ENCODE measurements at places on chromosomes 4 and X.

- DNase-seq, result no peak
These were observed 118.8 kb upstream of the AFF2 start for GRCh38 chrX:148381603-148382002.

- no peak for DNase-seq
These were observed 89.2 kb downstream of the PJA1 start for GRCh38 chrX:69076088-69076487.

- DNase-seq, result no peak
These were observed 91.1 kb upstream of the KIT start for GRCh38 chr4:54566608-54567007.

GRCh38 chrX:130109429-130110378 is 593 bp downstream of the ELF4 start:
- DNase-seq, result no peak

- no peak for DNase-seq
These were observed 119.7 kb downstream of the MGST2 start for GRCh38 chr4:139785356-139785755.

DNA sequence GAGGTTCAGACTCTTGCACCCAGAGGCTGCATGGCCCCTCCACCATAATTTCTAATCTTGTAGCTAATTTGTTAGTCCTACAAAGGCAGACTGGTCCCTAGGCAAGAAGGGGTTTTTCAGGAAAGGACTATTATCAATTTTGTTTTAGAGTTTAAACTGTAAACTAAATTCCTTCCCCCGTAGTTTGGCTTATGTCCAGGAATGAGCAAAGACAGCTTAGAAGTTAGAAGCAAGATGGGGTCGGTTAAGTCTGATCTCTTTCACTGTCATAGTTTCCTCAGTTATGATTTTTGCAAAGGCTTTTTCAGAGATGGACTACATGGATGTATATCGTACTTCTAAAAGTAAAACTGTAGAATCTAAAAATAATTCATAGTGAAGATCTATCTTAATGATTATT is 258.1 kb upstream of the IL1RAPL1 start:
- DNase-seq, result no peak

GRCh38 chr4:56745042-56745441 is 63.9 kb upstream of the HOPX start:
- no peak for DNase-seq

DNA sequence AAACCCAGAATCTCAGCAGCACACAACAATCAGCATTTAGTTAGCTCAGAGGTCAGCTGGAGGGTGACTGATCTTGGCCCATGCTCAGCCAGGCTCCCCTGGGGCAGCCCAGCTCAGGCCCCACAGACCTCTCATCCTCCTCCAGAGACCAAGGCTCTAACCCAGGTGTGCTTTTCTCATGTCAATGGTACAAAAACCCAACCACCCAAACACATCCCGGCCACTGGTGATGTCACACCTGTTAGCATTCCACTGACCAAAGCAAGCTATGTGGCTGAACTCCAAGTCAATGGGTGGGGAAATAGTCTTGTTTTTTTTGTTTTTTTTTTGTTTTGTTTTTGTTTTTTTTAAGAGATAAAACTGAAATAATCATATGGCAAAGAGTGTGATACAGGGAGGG is 77.5 kb downstream of the CYTL1 start:
- DNase-seq, result no peak

GRCh38 chr4:123218981-123219380 is 177.6 kb upstream of the SPRY1 start:
- no peak for DNase-seq

DNA sequence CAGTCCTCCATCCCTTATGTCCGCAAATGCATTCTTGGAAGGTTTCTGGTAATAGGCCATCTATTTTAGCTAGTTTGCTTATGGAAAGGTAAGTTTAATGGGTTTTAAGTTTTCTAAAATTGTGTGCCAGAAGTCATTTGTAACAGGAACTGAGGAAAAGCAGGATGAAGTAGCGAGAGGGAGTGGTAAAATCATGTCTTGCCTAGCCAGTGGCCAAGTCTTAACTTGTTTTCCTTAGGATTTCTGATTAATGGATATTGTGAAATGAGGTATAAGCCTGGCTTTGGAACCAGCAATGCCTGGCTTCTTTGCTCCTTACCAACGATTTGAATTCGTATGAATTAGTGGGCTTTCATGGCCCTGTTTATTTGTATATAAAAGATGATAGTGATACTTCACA is 7.3 kb downstream of the SEC24B start:
- DNase-seq, result no peak

DNA sequence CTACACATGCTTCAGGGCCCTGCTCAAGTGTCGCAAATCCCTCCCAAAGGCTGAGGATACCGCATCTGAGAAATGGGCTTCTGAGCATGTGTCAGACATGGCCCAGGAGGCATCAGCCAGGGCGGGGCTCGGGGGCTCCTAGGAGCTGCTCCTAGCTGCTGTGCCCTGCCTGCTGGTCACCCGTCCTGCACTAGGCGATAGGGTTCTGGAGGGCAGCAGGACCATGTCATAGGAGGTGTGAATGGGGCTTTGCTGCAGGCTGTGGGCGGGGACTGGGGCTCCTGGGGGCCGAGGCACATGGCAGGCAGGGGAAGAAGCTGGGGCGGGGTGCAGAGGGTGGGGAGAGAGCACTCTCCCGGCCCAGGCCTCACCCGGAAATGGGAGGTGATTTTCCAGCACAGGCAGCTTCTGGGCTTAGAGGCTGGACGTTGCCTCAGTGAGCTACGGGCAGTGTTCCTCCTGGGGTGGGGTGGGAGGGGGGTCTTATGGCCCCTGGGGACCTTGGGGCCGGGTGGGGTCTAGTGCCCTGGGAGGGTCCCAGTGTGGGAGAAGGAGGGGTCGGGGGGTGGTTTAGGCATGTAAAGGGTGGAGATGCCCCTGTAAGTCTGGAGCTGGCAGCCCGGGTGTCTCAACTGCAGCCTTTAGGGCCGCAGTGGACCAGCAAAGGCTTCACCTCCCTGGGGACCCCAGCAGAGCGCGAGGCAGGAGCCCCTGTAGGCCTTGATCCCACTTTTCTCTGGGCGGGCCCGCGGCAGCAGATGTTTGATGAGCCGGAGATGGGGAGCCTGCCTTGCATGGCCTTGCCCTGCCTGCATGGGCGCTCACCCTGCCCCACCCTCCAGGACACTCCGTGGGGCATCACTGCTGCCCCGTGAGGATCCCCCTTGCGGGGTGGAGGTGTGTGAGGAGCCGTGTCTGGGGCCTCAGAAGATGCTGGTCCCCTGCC is 98.6 kb upstream of the LRPAP1 start:
- peak; percentile 45 for DNase-seq

DNA sequence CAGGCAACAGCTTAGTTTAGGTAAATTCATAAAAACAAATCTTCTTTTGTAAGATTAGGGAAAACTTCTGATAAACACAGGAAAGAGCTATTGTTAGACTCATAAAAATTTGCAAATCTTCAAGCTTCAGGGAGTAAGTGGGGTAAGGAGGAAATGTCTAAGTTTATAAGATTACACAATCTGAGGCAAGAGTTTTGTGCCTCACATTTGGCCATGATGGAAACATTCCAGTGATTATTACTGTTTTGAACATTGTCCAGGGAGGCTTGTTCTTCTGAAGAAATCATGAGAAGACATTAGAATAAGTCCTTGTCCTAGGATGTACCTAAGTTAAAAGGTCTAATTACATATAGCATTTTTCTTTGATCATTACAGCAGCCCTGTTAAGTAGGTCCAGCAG is 72.8 kb downstream of the MAOB start:
- DNase-seq, result no peak

DNA sequence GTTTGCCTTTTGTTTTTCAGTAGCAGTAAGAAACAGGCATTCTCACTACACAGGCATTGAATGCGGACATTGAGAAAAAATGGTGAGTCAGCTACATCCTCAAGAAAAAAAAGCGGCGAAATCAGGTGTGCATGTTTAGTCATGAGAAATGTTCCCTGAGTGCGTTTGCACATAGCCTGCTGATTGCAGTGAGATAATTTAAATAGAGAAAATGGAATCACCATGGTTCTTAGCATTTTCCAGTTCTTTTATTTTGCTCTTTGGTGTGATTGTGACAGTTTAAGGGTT is 54.1 kb upstream of the CLDN34 start:
- no peak for DNase-seq

DNA sequence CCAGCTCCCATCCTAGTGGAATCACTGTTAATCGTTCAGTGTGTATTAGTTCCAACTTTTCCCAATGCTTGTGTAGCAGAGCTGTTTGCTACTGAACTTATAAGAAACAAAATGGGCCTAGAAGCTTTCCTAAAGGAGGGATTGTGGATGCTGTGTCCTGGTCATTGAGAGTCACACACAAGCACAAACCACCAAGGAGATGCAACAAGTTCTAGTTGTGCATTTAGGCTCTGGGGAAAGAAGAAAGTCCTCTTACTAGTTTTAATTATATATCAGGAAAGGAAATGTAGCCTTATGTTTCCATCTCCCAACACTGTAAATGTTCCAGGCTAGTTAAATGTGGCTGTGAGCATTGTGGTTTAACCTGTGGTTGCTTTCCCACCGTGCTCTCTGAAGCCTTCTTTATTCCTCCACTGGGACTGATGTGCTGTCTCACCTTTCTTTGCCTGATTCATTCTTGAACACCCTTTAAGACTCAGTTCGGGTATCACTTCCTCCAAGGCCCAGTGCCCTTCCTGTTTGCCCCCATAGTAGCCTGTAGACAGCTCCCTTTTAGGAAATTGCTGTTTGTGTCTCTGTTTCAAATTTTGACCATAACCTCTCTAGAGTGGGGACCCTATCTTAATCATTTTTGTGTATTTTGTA is 34.3 kb downstream of the ATP10D start:
- no peak for DNase-seq

DNA sequence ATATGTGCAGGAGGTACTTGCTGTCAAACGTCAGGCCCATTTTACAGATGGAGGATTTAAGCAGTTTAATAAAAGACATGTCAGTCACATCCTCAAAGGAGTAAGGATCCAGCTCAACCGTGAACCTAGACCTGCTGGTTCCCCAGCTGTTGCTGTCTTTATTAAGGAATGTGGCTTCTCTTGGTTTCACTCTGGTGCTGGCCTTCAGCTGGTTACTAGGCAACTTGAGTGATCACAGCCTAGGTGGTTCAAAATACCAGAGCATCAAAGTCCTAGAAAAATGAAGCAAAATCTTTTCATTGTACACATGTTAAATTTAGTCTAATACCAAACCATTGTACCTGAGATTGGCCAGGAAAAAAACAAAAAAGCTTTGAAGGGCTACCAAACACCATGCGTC is 32.7 kb upstream of the GLRA2 start:
- no peak for DNase-seq

- no peak for DNase-seq
These were observed 93.9 kb downstream of the NSUN7 start for GRCh38 chr4:40843696-40844095.

- no peak for DNase-seq
These were observed 20.0 kb upstream of the VCX2 start for GRCh38 chrX:8191022-8191421.

GRCh38 chr4:180530787-180531186 is 1712.4 kb upstream of the TENM3 start:
- DNase-seq, result no peak

GRCh38 chrX:69503228-69503781 is 821 bp upstream of the NALF2 start:
- DNase-seq, result no peak

DNA sequence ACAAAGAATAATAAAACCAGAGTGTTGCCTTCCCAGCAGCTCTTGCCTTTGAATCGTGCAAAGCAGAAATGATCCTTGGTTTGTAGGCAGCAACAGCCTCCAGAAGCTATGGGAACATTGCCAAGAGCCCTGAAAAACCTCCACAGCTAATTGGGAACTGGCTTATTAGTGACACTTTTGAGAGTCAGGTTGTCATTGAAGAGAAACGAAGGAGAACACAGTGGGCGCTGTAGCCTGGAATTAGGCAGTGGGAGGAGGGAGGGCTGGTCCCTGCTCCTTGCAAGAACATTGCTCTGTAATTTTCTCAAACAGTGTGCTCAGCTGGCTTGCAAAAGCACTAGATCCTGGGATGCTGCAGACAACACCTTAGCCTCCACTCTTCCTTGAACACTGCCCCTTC is 331.5 kb upstream of the EMCN start:
- no peak for DNase-seq

DNA sequence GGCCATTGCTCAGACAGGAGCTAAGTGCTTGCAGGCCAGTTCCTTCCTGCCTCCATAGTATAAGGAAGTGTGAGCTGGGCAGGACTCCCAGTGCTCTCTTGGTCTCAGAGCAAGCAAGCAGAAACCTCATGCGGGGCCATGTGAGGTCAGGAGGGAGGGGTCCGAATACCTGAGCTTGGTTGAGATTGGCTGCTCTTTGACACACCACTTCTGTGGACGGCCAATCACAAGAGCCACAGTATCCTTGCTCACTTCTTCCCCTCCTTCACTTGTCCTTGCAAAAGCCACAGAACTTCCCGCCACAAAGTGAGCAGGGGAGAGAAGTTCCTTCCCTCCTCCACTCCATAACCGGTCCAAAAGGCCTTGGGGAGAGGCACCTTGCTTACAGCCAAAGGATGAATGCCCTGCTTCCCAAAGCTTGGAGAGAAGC is 56.7 kb downstream of the PRPS1 start:
- DNase-seq, result peak; percentile 72

DNA sequence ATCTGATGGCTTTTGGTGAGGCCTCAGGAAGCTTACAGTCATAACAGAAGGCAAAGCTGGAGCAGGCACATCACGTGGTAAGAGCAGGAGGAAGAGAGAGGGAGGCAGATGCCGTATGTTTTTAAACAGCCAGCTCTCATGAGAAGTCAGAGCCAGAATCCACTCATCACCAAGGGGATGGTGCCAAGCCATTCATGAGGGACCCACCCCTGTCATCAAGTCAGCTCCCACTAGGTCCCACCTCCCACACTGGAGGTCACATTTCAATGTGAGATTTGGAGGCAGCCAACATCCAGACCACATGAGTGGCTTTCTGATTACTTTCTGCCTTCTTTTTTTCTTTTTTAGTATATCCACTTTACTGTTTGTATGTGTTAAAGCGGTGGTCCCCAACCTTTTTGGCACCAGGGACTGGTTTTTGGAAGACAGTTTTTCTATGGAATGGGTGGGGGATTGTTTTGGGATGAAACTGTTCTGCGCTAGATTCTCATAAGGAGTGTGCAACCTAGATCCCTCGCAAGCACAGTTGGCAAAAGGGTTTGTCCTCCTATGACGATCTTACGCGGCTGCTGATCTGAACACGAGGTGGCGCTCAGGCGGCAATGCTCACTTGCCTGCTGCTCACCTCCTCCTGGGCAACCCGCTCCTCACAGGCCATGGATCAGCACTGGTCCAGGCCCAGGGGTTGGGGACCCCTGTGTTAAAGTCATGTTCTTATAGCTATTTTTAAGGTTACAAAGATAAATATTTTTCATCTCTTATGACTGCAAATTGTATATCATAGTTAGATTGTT is 61.7 kb downstream of the SLIT2 start:
- DNase-seq, result no peak

- no peak for DNase-seq
These were observed 21.8 kb upstream of the JADE1 start for GRCh38 chr4:128787509-128788311.
